Naive thymus-derived CD4-positive, alpha-beta T cell (primary cell): ENCODE measurements at places on chromosomes 3 and 15. TPM values are rescaled to one million over a fixed set of nuclear protein-coding genes. Genes with fewer than 3 reads are reported as not detected.

DNA sequence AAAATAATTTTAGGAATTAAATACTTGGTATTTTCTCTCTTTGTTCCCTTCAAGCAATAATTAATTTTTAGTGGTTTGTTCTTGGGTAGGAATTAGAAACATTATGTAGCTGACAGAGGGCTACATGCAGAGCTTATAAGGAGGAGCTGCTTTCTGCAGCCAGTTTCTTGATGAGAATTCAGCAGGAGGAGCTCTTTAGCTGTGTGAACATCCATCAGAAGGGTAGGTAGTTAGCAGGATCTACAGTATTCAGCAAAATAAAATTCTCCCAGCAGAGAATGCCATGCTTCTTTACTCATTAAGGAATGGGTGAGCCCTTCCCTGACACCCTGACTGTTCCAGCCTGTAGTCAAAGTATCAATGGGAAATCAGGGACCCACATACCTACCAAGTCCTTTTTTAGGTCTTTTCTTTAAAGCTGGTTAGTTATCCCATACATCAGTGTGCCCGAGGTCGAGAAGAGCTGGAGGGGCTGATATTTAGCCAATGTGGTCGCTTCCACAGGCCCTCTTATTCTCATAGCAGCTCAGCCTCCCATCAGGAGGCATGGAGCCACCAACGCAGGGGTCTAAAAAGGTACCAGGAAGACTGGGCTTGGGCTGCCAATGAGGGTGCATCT, 54.0 kb downstream of the KCNAB1 start:
- H3K4me1 ChIP-seq = no peaks in the 10 kb centered on the region

DNA sequence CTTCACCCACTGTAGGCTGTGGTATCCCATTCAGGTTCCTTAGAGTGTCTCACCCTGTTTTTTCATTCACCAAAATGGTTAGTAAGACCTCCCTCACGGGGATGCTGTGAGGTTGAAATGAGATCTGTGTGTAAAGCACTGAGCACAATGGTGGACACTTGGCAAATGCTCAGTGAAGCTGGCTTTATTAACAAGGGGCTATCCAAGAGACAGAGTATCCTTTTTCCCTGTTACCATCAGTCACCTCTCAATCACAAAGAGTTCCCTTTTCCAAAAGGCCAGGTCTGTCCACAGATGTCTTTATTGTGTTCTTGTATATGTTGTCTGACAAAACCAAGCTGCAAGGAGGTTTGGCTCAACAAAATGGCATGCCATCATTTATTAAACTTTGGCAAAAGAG, 138.9 kb upstream of the RARB start:
- H3K36me3 ChIP-seq = no peaks in the 10 kb centered on the region
- H3K4me3 ChIP-seq = no peak overlapping the region
- DNase-seq = no peak
- no peaks in the 10 kb centered on the region for H3K4me1 ChIP-seq
- no peaks in the 10 kb centered on the region for H3K27me3 ChIP-seq

DNA sequence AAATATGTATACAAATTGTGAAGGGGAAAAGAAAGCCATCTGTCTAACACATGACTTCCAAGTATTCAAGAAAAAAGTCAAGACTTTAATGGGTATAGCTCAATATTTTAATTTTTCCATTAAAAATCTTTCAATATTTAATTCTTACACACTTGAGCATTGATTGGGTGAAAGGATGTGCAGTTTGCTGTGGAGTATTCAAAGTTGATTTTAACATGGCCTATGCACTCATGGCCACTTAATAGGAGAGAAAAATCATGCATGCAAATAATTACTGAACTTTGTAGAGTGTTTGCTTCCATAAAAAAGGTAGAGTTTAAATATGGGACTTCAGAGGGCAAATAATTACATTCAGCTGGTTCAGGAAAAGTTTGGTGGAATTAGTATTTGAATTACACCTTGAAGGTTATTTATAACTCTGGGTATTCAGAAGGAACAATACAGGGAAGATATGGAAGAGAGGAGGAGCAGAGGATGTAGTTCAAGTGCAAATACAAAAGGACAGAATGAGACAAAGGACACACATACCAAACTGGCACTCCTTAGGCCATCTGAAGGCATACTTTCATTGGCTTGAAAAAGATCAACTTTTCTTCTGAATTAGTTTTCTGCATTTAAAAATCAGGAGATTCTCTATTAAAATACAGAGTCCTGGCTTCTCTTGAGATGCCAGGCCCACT, 90.1 kb downstream of the OTOL1 start:
- no peak for DNase-seq
- no peaks in the 10 kb centered on the region for H3K4me1 ChIP-seq
- H3K4me3 ChIP-seq = no peak overlapping the region
- no peaks in the 10 kb centered on the region for H3K27me3 ChIP-seq

DNA sequence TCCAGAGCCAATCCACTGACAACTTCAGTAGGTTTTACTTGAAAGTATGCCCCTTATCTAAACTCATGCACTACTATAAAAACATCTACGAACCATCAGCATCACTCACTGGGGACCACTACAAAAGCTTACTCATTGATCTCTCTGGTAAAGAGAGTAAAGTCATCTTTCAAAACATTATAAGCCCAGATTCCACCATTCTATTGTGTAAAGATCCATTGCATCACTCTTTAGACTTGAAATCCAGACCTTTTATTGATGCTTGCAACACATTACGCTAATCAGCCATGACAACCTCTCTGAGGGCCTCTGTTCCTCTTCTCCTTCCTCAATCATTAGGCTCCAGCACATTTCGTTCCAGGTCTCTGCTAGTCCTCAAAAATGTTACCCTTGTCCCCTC, 248.9 kb upstream of the WNT5A start:
- no peaks in the 10 kb centered on the region for H3K36me3 ChIP-seq
- DNase-seq = no peak
- H3K27me3 ChIP-seq = no peaks in the 10 kb centered on the region
- H3K27ac ChIP-seq = no peak overlapping the region
- no peaks in the 10 kb centered on the region for H3K4me1 ChIP-seq

DNA sequence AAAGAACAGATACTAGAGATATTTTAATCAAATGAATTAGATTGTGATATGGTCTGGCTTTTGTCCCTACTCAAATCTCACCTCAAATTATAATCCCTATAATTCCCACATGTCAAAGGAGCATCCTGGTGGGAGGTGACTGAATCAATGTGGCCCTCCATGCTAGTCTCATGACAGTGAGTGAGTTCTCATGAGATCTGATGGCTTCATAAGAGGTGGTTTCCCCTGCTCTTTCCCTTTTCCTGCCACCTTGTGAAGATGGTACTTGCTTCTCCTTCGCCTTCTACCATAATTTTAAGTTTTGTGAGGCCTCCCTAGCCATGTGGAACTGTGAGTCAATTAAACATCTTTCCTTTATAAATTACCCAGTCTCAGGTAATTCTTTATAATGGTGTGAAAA, 82.8 kb downstream of the FAIM start:
- H3K4me1 ChIP-seq = no peaks in the 10 kb centered on the region
- no peak for DNase-seq
- H3K36me3 ChIP-seq = peaks cover 4% of the 10 kb centered on the region
- no peaks in the 10 kb centered on the region for H3K27me3 ChIP-seq
- no peak overlapping the region for H3K4me3 ChIP-seq

Gene ACSBG1
- 0.39 TPM in 1 of 2 replicates, not detected in the other for total RNA-seq

Gene FETUB
- total RNA-seq = not detected in 2 replicates

- H3K27me3 ChIP-seq = no peaks in the 10 kb centered on the region
- H3K36me3 ChIP-seq = no peaks in the 10 kb centered on the region
- no peak overlapping the region for H3K4me3 ChIP-seq
- H3K27ac ChIP-seq = no peak overlapping the region
These were observed 14.7 kb downstream of the MCTP2 start for GRCh38 chr15:94246016-94246415.

GRCh38 chr15:60128710-60129109, 124.6 kb downstream of the FOXB1 start:
- no peak overlapping the region for H3K4me3 ChIP-seq
- no peaks in the 10 kb centered on the region for H3K27me3 ChIP-seq
- DNase-seq = no peak
- H3K36me3 ChIP-seq = no peaks in the 10 kb centered on the region
- no peak overlapping the region for H3K27ac ChIP-seq
- peaks cover 12% of the 10 kb centered on the region for H3K4me1 ChIP-seq

Gene SH3GL3
- total RNA-seq = not detected

DNA sequence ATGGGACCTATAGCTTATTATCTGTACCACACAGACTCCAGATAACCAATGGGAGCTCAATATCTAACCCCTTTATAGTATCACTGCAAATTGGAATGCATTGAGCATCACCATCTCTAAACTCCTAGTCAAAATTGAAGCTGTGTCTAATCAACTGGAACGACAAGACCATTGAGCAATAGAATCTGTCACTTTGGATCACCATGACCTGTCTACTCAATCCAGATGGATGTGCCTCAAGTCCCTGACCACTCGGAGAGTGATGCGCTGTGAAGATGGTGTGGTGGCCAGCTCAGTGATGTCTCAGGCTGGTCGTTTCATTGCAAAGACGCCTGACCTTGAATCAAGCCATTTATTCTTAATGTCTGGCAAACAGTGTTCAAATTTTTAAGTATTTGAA, 160.5 kb downstream of the SEMA6D start:
- DNase-seq = no peak
- H3K4me3 ChIP-seq = no peak overlapping the region
- no peaks in the 10 kb centered on the region for H3K4me1 ChIP-seq
- no peak overlapping the region for H3K27ac ChIP-seq
- H3K36me3 ChIP-seq = no peaks in the 10 kb centered on the region
- no peaks in the 10 kb centered on the region for H3K27me3 ChIP-seq

Gene DPPA2
- not detected for total RNA-seq

Gene SI
- not detected for total RNA-seq

DNA sequence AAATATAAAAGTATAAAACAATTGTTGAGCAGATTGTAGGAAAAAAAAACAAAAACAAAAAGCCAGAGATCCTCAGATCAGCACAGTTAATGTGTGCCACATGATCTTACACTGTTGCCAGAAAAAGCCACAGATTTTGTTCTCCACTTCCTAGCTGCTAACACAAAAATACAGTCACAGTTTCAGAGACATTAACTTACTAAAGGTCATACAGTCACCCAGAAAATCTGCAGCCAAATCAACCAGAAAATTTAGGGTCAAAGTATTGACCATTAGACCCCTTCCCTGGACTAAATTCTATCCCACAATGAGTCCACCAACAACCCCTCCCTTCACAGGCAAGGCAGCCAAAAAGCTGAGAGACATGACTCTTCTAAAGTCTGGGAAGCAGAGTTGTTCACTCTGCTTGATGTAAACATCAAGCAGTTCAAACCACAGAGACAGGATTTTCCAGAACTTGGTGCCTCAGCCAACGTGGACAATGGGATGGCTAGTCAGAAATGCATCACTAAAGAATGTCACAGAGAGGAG, 59.1 kb downstream of the SST start:
- no peak for DNase-seq
- H3K27ac ChIP-seq = no peak overlapping the region
